ENCODE measurements at places on chromosomes 13 and 19.

- DNase-seq: no peak
These were observed 78.7 kb upstream of the GPR183 start for GRCh38 chr13:99385940-99386339.

- no peak for DNase-seq
These were observed 50.1 kb upstream of the OBI1 start for GRCh38 chr13:78709028-78709427.

GRCh38 chr19:39246951-39247669, 1.5 kb downstream of the IFNL4 start:
- no peak for DNase-seq

GRCh38 chr13:103168901-103169508, 102.8 kb upstream of the SLC10A2 start:
- no peak for DNase-seq

- DNase-seq: no peak
These were observed 23.6 kb upstream of the LSM14A start for GRCh38 chr19:34148658-34149185.

GRCh38 chr19:407511-408440, 1.2 kb downstream of the C2CD4C start:
- no peak for DNase-seq

DNA sequence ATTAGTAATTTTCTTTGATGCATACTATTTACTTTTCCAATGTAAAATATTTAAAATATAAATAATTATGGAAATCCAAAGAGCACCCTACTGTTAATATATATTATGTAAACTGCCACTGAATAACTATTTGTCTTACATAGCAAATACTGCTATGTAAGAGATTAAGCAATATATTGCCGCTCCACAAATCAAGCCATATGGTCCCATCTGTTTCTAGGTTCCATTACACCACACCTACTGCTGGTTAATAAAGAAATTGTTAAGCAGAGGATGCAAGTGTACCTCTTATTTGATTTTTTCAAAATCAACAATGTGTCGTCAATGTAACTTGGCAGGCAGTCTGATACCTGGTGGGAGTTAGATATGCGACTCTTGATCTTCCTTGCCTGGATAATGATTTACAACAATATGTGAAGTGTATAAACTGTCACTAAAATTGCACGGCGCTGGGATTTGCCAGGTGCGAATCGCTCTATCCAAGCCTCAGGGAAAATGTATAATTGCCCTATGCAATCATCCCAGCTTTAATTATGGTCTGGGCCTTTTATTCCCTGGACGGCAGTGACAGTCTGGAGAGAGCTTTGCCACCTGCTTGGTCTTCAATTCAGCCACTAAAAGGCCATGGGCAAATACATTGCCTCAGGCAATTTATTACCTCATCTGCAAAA, 16.0 kb downstream of the SMAD9 start:
- no peak for DNase-seq

DNA sequence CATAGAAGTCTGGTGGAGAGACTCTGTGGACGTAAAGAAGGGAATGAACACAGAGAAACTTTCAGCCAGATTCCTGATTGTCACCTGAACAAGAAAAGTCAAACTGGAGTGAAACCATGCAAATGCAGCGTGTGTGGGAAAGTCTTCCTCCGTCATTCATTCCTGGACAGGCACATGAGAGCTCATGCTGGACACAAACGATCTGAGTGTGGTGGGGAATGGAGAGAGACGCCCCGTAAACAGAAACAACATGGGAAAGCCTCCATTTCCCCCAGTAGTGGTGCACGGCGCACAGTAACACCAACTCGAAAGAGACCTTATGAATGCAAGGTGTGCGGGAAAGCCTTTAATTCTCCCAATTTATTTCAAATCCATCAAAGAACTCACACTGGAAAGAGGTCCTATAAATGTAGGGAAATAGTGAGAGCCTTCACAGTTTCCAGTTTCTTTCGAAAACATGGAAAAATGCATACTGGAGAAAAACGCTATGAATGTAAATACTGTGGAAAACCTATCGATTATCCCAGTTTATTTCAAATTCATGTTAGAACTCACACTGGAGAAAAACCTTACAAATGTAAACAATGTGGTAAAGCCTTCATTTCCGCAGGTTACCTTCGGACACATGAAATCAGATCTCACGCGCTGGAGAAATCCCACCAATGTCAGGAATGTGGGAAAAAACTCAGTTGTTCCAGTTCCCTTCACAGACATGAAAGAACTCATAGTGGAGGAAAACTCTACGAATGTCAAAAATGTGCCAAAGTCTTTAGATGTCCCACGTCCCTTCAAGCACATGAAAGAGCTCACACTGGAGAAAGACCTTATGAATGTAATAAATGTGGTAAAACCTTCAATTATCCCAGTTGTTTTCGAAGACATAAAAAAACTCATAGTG, 10.8 kb downstream of the ZNF101 start:
- DNase-seq: no peak

GRCh38 chr13:38429916-38430315, 80.3 kb downstream of the UFM1 start:
- DNase-seq: no peak

DNA sequence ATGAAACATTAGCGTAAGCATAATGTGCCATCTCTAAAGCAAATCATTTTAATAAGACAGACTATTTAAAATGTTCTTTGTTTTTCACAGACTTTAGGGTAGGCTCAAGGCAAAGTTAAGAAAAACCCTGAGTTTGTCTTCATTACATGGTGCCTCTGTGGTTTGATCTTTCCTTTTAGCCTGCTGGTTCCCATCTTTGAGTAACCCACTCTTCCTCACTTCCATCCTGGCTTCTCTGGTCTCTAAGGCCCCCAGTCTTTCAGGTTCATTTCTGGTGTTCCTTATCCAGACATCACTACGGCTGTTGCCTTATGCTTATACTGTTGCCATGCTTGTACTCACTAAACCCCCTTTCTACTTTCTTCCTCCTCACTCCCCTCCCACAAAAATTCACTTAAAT, 38.4 kb downstream of the DACH1 start:
- no peak for DNase-seq

- no peak for DNase-seq
These were observed 400.5 kb downstream of the KLF12 start for GRCh38 chr13:73733706-73734105.

DNA sequence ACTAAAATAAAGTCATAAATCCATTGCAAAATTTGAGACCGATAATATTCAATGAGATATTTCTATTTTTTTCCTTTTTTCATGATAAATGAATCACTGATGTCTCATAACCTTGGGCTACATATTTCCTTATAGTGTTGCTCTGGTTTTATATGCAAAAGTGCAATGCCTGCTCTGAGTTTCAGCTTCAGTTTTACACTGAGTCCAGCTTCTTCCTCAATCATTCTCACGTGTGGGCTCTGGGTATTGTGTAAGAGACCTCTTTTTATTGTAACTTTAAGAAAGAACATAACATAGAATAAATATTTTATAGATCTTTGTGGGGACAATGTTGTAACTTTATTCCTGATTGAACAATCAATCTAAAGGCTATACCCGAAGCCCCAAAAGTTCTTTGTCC, 280.2 kb upstream of the EDNRB start:
- DNase-seq: no peak

DNA sequence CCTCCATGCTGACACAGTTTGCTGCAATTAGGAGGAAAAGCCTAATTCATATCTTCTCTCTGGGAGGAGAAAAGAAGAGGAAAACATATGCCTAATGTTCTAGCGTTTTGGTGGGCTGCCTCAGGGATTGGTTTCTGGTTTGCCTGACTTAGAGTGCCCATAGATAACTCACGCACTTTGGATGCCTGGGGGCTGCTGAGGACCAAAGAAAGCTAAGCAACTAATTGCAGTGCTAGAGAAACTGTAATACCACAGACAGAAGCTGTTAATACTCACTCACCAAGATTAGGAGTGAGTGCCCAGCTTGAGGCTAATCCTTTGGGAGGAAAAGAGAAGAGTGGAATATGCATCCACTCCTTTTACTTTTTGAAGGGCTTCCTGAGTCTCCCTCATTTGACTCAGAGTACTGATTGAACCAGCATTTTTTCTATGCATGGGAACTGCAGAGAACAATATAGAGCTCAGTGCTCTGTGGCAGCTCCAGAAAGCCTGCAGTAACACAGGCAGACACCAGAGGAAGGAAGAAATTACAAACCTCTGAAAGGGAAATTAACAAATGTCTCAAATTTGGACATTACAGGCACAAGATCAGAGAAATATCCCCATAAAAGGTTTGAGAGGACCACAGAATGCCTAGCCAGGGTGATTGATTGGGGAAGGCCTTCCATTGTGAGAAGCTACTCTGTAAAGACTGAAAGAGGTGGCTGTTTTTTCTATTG, 666.4 kb downstream of the OLFM4 start:
- no peak for DNase-seq

- DNase-seq: no peak
These were observed 403.8 kb downstream of the SLITRK5 start for GRCh38 chr13:88074794-88075510.

DNA sequence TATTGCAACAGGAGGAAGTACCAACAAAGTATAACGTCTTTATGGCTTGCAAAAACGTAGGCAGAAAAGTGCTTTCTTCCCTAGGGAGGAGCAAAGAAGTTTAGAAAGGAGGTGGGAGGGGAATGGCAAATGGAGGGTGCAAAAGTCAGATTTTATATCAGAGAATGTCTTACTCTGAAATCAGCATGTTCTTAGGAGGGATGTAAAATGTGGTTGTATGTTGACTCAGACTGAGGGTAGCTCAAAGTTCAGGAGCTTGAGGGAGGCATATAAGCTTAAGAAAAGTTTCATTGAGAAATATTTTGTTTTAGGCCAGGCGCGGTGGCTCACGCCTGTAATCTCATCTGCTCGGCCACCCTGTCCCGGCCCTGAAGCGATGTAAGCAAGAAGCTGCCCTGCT, 1.7 kb downstream of the ZNF90 start:
- DNase-seq: no peak

- DNase-seq: no peak
These were observed 1.2 kb downstream of the C13orf46 start for GRCh38 chr13:113972451-113973217.

DNA sequence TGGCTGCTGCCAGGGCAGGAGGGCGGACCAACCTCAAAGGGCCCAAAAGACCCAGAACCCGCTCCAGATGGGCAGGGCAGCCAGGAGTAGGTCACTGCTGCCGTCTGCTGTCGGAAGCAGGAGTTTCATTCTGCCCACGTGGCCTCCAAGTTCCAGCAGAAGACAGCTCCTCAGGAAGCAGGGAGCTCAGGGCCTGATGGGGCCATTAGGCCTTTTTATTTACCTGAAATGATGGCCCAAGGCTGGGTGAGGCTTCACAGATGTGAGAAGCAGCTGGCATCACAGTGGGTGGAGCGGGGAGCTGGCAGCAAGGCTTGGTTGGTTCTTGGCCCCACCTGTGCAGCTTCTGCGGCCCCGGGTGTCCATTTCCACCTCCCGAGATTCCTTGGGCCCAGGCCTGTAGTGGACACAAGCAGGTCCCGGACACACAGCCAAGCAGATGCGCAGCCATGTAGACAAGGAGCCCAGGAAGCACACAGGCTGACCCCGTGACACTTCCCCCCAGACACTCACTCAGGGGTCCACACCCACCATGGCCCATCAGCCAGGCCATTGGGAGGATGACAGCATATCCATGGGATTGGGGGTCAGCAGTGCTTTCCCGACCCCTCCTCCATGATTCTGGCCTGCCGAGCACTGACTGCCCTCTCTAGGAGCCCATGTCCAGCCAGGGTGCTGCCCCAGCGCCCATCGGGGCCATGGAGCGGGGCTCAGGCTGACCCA, 26.4 kb downstream of the C13orf46 start:
- DNase-seq: no peak

- DNase-seq: no peak
These were observed 557.3 kb downstream of the GPC5 start for GRCh38 chr13:91955546-91956355.

DNA sequence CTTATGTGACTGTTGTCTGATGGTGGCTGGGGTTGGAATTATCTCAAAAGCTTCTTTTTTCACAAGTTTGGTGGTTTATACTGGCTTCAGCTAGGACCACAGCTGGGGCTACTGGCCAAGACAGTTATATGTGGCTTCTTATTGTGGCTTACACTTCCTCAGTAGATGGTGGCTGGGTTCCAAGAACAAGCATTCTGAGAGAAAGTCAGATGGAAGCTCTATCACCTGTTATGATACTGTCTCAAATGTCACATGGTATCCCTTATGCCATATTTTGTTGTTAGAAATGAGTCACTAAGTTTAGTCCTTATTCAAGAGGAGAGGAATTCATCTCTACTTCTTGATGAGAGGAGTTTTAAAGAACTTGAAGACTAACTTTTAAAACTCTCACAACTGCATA, 41.6 kb downstream of the NDFIP2 start:
- no peak for DNase-seq

- DNase-seq: no peak
These were observed 47.4 kb downstream of the BRD4 start for GRCh38 chr19:15284896-15285295.

DNA sequence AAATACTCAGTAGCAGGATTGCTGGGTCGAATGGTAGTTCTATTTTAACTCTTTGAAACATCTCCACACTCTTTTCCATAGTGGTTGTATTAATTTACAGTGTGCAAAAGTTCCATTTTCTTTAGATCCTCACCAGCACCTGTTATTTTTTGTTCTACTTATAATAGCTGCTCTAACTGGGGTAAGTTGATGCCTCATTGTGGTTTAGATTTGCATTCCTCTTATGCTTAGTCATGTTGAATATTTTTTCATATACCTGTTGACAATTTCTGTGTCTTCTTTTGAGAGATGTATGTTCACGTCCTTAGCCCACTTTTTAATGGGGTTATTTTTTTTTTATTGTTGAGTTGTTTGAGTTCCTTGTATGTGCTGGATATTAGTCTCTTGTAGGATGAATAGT, 144.6 kb downstream of the NBEA start:
- no peak for DNase-seq

GRCh38 chr19:48292798-48293197, 22.9 kb downstream of the ZNF114 start:
- DNase-seq: no peak

DNA sequence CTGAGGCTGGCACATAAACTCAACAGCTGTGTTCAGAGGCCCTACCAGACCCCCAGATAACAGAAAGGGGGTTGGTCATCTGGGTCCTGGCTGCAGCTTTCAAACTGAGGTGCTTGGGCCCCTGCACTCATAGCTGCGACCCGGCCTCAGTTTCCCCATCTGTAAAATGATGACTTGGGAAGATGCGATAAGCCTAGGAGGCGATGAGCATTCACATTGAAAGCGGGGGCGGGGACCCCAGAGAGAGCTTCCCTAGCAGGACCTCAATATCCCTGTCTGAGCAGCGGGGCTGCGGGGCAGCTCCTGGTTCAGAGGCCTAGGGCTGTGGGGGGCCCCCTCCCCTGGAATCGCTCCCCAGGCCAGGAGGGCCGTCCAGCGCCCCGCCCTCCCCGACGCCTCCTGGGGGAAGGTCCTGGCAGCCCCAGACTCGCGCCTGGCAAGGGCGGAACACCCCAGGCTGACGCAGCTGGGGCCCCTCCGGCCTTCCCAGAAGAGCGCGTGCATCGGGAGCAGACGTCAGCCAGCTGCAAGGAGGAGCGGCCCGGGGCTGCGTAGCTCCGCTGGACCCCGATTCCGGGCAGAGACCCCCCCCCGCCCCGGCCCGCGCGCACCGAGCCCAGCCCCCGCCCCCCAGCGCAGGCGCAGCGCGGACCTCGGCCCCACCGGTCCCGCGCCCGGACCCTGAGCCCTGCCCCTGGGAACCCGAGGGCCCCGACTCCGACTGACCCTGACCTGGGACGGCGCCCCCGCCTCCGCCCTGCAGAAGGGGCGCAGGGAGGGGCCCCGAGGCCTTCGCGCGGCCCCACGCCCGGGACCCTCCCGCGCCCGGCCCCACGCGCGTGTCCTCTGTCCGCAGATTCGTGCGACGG, 3.5 kb downstream of the FSTL3 start:
- no peak for DNase-seq
